Thymus (tissue), 14 donors: ENCODE measurements at places on chromosomes 13 and 19.

DNA sequence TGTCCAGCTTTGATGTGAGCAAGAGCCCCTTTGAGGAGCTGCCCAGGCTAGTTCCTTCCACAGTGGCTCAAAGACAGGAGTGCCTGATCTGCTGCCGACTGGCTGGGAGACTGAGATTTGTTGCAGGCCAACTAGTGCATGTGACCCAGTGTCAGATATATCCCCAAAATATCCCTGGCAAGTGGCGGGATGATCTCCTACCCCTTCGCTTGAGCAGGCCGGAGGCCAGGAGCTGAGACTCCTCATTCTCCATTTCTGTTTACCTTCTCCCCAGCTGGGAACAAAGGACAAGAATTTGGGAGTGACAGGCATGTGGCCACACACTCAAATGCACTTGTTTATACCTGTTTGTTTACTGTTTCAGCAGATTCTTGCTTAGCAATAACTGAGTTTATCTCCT is 37.1 kb upstream of the XPO4 start:
- DNase-seq = no peak

GRCh38 chr13:48437371-48437770 is 24.5 kb upstream of the LPAR6 start:
- DNase-seq = no peak

DNA sequence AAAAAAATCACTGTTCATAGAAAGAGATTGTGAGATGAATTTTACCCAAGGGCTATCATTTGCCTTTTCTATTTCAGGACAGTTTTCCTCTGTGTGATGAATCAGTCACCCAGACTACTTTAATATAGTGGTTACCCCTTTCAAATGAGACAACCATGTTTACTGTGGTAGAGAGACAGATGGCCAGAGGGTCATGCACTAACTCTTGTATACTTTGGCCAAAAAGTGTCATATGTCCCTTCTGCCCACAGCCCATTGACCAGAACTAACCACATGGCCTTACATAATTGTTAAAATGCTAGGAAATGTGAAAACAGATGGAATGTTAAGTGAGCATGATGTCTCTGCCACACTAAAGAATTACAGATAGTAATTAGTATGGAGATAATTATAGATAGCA is 498.7 kb downstream of the DACH1 start:
- no peak for DNase-seq

- DNase-seq = no peak
Observed at GRCh38 chr13:54387625-54388024, 1359.0 kb downstream of the OLFM4 start.

DNA sequence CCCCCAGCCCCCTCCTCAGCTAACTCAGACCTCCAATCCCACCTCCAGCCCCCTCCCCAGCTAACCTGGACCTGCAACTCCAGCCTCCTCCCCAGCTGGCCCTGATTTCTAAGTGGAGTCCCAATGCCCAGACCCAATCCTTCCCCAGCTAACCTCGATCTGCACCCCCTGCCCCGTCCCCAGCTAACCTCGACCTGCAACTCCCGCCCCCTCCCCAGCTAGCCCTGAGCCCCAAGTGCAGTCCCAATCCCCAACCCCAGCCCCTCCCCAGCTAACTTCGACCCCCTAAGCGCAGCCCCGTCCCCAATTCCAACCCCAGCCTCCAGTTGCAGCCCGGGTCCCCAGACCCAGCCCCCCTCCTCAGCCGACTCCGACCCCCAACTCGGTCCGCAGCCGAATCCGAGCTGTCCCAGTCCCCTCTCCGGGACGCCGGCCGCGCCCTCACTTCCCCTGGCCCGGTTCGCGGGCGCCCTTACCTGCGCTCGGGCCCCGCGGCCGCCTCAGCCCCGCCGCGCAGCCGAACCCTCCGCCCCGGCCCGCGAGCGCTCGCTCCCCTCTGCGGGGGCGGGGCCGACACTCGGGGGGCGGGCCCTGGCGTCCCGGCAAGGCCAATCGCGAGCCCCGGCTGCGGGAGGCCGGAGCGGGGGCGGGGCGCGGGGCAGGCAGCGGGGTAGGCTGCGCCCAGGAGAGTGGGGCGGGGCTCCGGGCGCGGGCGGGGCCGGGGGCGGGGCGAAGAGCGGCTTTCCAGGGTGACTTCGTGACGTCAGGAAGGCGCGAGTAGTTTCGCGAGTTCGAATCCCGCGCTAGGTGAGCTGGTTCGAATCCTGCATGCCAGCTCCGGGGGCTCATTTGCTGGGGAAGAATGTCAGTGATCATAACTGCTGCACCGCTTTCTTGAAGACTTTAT is at the start of gene GNG7:
GNG7 (minus strand) TSS at position 525 of the 907 bp plus-strand sequence. CDS start 182,006 bp downstream, outside the sequence.
- peak; percentile 76 for DNase-seq

DNA sequence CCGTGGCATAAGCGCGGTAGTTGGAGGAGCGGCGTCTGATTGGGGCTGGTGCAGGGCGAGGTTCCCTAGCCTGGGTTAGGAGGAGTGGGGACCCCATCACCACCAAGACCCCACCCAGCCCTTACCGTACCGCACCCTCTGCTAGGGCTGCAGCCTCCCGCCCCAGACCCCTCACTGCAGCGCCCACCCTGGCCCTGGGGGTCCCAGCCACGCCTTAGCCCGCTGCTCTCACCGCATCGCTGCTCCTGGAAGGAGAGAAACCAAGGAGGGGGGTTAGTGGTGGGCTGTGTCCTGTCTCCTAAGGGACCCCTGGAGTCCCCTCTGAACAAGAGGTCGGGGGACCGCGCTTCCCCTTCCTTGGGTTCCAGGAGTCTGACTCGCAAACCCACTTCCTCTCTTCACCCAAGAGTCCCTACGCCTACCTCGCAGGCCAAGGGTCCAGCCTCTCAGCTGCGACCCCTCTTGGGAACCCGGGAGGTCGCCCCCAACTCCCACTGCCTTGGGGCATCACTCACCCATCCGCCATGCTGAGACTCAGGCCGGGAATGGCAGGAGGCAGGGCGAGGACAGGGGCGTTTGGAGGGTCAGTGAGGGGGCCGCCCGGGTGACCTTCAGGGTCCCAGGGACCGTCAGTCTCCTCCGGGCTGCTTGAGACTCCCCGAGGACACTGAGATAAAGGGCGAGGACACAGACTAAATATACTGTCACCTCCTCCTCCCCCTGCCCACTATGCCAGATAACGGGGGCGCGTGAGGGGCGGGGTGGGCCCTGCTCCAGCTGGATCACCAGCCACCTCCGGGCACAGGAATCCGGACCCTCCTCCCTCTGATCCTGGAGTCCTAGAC is at the start of gene TNNI3:
TNNI3 (minus strand) TSS at position 669 of the 845 bp plus-strand sequence; CDS start at position 526, 143 bp downstream.
- DNase-seq = no peak

- no peak for DNase-seq
Observed at GRCh38 chr13:75904012-75904411, 267.9 kb downstream of the LMO7 start.

- DNase-seq = no peak
Observed at GRCh38 chr13:106176117-106176516, 359.3 kb downstream of the EFNB2 start.

GRCh38 chr19:406971-407510 is 1.9 kb downstream of the C2CD4C start:
- DNase-seq = no peak

DNA sequence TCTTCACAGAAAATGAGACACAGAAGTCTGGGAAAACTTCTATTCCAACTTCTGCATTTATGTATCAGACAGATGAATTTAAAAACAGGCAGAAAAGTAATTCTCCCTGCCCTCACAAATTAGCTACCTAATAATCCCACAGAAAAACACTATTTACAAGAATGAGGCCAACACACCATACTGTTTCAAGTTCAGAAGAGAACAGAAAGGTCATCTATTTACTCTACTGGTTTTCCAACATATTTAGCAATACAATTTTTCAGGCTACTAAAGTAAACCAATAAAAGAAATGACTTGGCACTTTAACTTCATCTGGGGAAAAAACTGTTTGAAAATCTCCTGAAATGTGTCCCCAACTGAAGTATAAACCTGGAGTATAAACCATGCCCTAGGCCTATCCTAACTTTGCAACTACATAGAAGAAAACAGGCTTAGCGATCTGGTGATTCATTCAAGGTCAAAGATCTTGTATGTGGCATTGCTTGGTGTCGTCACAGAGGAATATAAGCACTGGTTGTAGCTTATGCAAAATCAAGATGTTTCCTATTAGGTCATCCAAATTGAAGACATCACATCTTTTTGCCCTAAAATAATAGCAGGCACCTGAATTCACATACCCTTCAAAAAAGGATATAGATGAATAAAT is 20.1 kb upstream of the EBPL start:
- DNase-seq = no peak

- no peak for DNase-seq
Observed at GRCh38 chr13:93398167-93399035, 171.8 kb downstream of the GPC6 start.

DNA sequence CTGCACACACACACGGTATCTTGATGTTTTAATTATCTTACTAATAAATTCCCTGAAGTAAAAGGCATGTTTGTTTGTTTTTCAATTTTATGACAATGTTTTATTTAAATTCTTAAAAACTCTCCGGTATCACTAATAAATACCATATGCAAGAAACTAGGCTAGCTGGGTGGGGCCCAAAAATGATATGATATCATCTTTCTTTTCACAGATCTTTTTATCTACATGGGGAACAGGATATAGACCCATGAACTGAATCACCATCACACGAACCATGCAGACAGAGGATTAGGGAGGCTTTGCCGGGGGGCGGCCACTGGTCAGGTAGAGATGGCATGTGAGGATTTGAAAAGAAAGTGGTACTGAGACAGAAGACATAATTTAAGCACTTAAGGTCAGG is 266.4 kb downstream of the ENOX1 start:
- DNase-seq = no peak

- no peak for DNase-seq
Observed at GRCh38 chr13:90331974-90332373, 1015.5 kb upstream of the MIR17HG start.

- DNase-seq = no peak
Observed at GRCh38 chr19:1880611-1881392, 4.5 kb downstream of the ABHD17A start.

- no peak for DNase-seq
Observed at GRCh38 chr19:3608750-3609322, 2.2 kb upstream of the TBXA2R start.

GRCh38 chr13:28867564-28867963 is 47.4 kb downstream of the MTUS2 start:
- DNase-seq = no peak

DNA sequence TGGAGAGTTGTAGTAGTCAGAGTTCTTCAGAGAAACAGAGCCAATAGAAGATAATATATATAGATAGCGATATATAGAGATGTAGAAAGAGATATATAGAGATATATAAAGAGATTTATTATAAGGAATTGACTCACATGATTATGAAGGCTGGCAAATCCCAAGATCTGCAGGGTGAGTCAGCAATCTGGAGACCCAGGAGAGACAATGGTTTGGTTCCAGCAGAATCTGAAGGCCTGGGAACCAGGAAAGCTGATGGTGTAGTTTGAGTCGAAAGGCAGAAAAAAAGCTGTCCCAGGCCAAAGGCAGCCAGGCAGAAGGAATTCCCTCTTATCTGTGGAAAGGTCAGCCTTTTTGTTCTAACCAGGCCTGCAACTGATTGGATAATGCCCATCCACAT is 194.1 kb downstream of the NUFIP1 start:
- DNase-seq = no peak

- DNase-seq = no peak
Observed at GRCh38 chr19:3479177-3479833, 1.0 kb downstream of the SMIM24 start.

DNA sequence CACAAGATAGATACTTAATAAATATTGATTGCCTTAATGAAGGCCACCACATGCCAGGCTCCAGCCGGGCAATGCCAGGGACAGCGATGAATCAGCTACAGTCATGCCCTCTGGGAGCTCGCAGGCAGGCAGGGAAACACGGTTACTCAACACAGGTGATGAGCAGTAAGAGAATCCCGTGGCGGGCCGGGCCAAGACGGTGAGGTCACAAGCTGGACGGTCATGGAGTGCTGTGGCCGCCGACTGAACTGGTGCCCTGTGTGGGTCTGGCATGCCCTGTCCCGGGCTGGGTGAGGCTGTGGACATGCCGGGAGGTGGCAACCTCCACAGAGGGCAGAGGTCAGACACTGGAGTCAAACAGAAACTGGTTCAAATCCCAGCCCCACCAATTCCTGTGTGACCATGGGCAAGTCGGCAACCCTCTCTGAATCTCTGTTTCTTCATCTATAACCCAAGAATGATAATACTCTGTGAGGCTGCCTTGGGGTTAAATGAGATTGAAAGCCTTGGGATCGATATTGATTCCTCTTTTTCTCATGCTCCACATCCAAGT is 13.2 kb upstream of the PAK4 start:
- DNase-seq = no peak

- no peak for DNase-seq
Observed at GRCh38 chr19:402786-403185, 6.2 kb downstream of the C2CD4C start.

GRCh38 chr13:59345311-59345710 is 818.4 kb downstream of the DIAPH3 start:
- DNase-seq = no peak

DNA sequence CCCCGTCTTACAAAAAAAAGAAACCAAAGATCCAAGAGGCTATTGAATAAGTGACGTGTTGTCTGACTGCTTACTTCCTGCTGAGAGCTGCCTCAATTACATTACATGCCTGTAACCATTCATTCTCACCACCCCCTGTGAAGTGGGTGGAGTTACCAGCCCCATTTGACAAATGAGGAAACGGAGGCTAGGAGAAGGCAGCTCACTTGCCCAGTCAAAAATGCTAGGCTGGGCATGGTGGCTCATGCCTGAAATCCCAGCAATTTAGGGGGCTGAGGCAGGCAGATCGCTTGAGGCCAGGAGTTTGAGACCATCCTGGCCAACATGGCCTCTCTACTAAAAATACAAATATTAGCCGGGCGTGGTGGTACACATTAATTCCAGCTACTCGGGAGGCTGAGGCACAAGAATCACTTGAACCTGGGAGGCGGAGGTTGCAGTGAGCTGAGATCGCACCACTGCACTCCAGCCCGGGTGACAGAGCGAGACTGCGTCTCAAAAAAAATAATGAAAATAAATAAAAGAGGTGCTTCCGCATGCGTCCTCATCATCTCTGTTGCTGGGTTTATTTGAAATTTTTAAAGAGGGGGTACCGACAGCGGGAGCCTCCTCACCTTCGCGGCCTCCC is 499 bp downstream of the LSM7 start:
- peak; percentile 52 for DNase-seq

- DNase-seq = peak; percentile 58
Observed at GRCh38 chr19:34428549-34429285, 536 bp downstream of the UBA2 start.

DNA sequence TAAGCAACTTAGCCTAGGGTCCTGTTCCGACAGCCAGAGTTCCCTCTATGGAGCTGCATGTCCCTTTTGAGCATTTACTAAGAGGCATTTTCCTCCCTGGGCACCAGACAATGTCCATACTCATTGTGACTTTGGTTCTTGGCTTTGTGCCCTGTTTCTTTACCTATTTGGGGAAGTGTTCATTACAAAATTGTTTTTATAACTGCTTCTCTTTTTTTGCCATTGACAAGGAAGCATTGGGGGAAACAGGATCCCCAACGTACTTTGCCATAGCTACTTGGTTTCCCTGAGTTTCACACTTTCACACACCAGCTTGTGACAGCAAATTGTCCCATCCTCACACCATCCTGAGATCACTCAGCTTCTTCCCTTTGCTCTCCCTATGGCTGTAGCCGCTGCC is 81.1 kb upstream of the SIAH3 start:
- no peak for DNase-seq
